ENCODE measurements at places on chromosomes 12 and 14.

DNA sequence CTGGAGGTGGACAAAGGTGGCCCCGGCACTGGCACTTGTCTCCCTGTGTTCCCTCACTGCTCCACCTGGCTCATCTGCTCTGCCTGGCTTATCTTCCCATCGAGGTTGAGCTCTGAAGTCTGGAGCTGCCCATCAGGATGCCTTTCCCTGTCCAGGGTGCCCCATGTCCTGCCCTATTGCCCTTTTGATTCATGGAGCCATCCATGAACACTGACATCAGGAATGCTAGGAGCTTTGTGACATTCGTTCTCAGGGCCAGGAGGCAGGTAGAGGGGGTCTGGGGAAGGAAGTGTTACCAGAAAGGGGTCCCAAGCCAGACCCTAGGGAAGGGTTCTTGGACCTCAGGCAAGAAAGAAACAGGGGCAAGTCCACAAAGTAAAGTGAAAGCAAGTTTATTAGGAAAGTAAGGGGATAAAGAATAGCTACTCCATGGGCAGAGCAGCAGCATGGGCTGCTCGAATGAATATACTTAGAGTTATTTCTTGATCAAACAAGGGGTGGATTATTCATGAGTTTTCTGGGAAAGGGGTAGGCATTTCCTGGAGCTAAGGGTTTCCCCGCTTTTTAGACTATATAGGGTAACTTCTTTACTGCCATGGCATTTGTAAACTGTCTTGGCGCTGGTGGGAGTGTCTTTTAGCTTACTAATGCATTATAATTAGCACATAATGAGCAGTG is 51.6 kb downstream of the RIN3 start:
- no peak for DNase-seq

DNA sequence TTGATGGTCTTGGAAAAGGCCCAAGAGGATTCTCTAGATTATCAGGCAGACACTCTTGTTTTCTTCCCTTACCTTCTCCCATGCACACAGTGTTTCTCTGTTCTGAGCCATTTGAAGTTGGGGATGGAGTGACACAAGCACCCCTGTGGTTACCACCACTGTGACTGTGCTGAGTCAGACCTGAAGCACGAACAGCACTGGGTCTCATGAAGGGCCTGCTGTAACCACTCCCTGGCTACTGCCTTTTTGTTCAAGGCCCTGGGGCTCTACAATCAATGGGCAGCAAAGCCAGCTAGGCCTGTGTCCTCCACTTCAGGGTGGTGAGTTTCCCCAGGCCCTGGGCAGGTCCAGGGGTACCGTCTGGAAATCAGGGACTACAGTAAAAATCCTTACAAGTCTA is 65.5 kb downstream of the TSPAN8 start:
- DNase-seq = peak; percentile 43

DNA sequence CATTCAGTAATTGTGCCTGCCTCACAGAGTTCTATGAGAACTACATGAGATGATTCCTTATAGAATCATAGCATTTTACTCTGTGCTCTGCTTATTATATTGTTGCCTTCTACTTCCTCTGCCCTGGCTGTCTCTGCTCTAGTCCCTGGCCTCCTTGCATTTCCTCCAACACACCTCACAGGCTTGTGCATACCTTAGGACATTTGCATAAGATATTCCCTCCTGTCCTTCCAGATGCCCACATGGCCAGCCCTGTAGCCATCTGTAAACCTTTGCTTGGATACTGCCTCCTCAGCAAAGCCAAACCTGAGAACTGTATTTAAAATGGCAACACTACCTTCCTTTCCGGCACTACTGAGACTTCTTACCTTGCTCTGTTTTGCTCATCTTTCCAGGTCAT is 453.6 kb downstream of the NELL2 start:
- DNase-seq = no peak

DNA sequence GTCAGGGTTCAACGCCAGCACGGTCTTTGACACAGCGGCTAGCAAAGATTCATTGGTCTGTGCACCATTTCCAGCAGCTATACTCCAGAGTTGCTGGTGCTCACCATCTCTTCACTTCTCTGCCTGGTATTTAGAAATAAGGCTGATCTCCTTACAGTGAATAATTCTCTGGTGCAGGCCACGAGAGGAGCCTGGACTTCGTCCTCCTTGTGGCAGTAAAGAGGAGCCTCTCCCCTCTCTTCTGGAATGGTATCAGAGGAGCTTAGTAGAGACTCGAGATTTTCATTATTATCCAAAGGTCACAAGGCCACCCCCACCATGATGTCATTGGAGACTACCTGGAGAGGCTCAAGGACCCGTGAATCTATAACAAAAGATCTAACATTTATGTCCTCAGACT is 30.8 kb upstream of the BCL2L14 start:
- no peak for DNase-seq

DNA sequence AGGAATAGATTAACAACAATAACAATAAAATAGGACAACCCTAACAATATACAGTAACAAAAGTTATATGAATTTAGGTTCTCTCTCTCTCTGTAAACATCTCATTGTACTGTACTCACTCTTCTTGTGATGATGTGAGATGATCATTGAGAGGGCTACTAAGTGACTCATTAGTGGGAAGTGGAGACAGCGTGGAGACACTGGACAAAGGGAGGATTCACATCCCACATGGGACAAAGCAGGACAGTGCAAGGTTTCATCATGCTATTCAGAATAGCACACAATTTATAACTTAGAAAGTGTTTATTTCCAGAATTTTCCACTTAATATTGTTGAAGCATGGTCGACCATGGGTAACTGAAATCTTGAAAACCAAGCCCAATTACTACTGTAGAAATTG is 26.0 kb upstream of the SPATA7 start:
- DNase-seq = no peak

DNA sequence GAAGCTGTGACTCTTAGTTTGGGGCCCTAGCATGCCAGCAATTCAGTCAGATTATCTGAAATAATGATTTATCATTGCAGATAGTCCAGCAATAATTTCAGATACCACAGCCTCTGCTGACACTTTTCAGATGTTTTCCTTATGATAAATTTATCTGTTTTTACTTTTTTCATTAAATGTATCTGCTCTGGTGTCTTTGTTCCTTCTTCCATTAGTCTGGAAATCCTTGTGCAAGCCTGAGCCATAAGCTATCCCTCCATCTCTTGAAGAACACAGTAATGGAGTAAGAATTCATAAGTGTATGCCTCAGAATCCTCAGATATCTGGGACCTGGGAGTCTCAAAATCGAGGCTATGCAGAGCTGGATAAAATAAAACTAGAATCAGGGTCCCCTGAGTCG is 146.4 kb upstream of the KRR1 start:
- peak; percentile 36 for DNase-seq

- DNase-seq = peak; percentile 33
Measured at GRCh38 chr12:120199595-120200306, 1.2 kb downstream of the RPLP0 start.

DNA sequence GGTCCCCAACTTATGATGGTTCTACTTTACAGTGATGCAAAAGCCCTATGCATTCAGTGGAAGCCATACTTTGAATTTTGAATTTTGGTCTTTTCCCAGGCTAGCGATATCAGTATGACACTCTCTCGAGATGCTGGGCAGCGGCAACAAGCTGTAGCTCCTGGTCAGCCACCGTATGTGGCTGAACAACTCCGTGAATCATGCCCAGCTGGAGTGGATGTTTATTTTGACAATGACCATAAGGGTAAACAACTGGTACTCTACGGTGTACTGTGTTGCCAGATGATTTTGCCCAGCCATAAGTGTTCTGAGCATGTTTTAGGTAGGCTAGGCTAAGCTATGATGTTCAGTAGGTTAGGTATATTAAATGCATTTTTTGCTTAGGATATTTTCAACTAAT is 8.2 kb upstream of the ZNF410 start:
- DNase-seq = no peak

DNA sequence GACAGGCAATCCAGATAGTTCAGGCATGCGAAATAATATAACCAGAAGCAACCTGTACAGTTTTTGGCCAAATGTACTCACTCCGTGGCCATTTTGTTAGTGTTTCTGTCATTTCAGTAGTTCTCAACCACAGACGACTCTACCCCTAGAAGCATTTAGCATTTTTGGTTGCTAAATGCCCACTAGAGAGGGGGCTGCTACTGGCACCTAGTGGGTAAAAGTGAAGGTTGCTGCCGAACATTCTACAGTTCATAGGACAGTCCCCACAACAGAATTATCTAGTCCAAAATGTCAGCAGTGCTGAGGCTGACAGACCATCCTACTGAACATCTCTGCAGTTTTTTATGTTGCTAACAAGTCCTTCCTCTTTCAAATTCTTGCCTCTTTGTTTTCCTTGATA is 107.4 kb downstream of the TSHR start:
- DNase-seq = no peak

DNA sequence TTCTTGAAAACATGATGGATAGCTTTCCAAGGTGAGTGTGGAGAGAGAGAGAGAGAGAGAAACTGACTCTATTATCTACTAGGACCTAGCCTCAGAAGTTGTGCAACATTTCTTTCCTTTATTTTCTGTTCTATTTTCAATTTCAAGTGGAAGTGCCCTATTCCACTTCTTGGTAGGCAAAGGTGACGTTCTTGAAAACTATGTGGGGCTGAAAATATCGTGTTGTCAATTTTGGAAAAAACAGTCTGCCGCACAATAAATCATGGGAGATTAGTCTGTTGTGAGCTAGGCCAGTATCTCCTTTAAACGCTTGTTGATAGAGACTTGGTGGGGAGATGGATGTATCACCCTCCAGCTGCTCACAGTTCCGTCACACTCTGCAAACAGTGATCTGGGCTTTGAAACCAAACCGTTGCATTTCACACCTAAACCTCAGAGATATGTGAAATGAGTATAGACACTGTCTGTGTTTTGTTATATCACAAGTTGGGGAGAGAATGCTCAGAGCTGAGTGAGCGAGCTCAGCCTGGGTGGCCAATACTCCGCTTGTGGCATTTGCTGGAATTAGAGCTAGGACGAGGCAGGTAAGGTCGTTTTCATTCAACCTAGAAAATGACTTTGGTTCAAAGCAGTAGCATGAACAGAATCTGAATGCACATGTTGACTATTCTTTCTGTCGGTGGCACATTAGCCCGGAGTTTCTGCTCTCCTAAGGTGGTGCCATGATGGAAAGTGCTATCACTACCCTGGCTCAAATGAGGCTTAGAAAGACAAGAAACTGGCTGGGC is 75.1 kb upstream of the ST8SIA1 start:
- DNase-seq = no peak

- DNase-seq = peak; percentile 23
Measured at GRCh38 chr14:74065746-74066575, 18.3 kb downstream of the ALDH6A1 start.

DNA sequence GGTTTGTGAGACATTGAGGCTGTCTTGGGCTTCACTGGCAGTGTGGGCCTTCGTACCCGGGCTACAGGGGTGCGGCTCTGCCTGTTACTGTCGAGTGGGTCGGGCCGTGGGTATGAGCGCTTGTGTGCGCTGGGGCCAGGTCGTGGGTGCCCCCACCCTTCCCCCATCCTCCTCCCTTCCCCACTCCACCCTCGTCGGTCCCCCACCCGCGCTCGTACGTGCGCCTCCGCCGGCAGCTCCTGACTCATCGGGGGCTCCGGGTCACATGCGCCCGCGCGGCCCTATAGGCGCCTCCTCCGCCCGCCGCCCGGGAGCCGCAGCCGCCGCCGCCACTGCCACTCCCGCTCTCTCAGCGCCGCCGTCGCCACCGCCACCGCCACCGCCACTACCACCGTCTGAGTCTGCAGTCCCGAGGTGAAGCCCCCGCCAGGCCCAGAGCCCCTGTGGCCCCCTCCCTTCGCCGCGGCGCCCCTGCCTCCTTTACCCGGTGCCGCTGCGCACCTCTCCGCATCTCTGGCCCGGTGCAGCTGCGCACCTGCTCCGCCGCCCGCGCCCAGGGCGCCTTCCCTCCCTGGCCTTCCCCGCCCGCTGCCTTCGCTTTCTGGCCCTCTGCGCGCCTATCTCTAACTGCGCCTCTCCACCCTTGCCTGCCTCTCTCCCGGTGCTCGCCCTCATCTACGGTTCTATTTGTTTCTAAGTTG is at the start of gene ENO2:
Gene ENO2 (plus strand): TSS at position 335 of the 701 bp plus-strand sequence. CDS start 1,253 bp downstream, outside the sequence.
- peak; percentile 81 for DNase-seq

GRCh38 chr12:40222247-40222646 is 2.5 kb upstream of the LRRK2 start:
- DNase-seq = peak; percentile 28

GRCh38 chr12:51025338-51025835 is 797 bp downstream of the SLC11A2 start:
- no peak for DNase-seq

DNA sequence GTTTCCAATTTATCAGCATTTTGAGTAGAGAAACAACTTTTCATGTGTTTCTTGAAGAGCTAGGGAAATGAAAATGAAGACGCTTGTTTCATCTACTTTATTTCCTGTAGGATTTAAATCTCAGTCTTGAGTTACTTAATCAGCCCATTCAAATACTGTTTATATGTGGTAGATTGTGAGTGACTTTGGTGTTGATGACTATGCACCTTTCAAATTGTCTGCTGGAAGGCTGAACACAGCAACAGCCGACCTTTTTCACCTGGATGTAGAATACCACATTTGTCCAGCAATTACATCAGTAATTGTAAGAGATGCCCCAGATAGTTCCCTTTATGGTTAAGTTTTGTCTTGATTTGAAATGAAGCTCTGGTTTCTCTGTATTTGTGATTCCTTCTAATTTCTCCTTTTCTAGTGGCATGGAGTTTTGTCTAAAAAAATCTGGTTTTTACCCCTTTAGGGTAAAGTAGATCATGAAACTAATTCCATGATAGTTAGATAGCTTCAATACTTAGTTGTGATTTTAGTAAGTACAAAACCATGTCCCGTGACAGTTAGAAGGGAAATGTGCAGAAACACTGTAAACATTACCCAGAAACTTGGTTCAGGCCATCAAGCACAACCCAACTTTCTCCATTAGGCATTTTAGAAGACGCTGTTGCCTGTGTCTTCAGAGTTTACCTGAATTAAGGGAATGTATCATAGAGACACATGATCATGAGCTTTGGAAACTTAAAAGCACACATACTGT is 165.0 kb downstream of the SRGAP1 start:
- DNase-seq = no peak

DNA sequence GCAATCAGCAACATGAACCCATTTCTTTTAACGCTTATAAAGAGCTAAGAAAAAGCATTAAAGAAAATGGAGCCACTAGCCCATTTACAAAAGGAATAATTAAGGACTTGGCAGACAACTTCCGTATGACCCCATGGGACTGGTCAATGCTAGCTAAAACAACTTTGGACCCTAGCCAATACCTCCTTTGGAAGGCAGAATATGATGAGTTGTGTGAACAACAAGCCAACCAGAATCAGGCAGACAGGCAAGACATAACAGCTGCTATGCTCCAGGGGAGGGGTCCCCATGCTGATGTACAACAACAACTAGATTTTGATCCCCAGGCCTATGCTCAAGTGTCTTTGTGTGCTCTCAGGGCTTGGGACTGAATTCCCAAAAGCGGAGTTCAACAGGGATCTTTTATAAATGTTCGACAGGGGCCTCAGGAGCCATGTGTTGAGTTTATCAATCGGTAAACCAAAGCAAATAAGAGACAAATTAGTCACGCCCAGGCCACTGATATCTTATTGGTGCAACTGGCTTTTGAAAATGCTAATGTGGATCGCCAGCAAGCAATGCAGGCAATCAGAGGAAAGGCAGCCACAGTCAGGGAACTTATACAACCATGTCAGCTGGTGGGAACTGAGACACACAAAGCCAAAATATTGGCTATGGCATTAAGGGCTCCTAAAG is 254.4 kb upstream of the DIO2 start:
- no peak for DNase-seq
